ENCODE measurements at places on chromosomes 13 and 19.

GRCh38 chr13:47299304-47299703 is 402.5 kb upstream of the HTR2A start:
- no peak for DNase-seq

DNA sequence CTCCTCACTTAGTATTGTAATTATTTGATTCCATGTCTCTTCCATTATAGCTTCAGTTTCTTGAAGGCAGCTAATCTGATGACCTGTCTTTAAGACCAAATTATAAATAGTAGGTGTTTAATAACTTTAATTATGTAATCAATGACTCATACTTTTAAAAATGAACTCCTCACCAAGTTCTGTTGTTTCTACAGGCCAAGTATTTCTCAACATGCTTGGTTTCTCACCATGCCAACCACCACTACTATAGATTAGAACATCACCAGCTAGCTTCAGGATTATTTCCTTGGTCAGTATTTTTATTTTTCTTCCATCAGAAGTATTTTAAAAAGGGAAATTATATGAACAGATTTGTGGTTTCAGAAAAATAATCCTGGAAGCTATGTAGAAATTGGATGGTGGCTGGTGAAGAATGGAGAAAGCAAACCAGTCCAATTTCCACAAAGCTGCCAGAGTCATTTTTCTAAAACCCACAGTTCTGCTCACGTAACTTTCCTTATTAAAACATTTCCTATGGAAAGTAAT is 237.7 kb upstream of the DACH1 start:
- no peak for DNase-seq

DNA sequence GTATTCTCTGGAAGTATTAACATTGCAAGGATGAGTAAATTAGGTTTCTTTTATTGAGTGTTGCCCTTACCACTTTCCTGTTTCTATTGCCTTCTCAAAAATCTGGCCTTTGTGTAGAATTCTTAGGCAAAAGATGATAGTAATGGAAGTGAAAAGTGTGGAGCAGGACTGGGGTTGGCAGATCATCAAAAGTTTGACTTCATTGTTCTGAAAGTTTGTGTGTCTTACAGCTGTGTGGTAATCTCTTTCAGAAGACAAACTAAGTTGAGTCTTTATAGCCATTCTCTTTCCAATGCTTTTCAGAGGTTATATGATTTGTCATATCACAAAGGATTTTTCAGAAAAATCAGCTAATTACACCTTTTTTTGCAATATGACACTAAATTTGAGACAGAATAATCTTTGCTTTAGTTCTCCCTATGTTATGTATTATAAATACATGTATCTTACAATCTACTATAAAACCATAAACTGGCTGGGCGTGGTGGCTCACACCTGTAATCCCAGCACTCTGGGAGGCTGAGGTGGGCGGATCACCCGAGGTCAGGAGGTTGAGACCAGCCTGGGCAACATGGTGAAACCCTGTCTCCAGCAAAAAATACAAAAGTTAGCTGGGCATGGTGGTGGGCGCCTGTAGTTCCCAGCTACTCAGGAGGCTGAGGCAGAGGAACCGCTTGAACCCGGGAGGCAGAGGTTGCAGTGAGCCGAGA is 8.7 kb upstream of the KCNRG start:
- no peak for DNase-seq

- no peak for DNase-seq
Measured at GRCh38 chr19:46921071-46921470, 60.3 kb downstream of the ARHGAP35 start.

DNA sequence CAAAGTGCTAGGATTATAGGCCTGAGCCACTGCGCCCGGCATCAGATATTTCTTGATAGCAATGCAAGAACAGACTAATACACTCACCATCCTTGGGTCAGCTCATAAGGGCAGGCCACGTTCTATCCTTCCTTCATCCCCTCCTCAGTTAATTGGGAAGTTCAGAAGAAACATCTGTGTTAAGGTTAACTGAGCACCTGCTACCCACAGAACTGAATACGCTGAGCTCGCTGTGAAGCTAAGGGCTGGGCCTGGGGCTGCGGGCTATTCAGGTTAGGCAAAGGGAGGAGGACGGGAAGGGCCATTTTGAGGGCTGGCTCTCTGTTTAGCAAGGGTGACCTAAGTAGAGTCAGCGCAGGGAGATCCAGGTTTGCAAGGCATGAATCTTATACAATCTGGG is 43.0 kb upstream of the UQCRFS1 start:
- no peak for DNase-seq

DNA sequence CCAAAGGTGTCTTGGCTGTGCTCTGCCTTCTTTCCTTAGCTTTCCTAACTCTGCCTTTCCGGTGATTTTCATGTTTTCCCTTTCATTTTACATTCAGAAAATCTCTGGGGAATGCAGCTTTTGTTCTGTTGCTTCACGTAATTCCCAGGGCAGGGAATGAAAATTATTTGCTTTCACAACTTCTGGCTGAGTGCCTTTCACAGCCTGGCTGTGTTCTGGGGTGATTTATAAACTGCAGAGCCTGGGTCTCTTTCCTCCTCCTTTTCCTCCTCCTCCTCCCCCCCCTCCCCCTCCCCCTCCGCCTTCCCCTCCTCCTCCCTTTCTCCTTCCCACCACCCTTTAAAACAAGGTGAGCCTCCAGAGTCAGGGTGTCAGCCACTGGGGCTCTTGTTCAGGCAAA is 84.3 kb downstream of the RNASEH2B start:
- DNase-seq, result no peak

GRCh38 chr19:1843646-1844394 is 4.5 kb downstream of the REXO1 start:
- no peak for DNase-seq

- no peak for DNase-seq
Measured at GRCh38 chr19:46369817-46370216, 22.9 kb downstream of the PPP5C start.

Data from anterior cingulate cortex (tissue), 58 donors.